ENCODE measurements at places on chromosomes 4 and X.
A peak's percentile ranks its signal among the peaks of the same experiment; 100 is the strongest.

GRCh38 chrX:153557618-153558355 is 40.3 kb downstream of the ATP2B3 start:
- H3K4me1 ChIP-seq, result no peaks in the 10 kb centered on the region
- no peaks in the 10 kb centered on the region for H3K36me3 ChIP-seq
- DNase-seq, result no peak
- H3K27me3 ChIP-seq, result peaks cover 68% of the 10 kb centered on the region
- no peak overlapping the region for H3K4me3 ChIP-seq

- H3K27ac ChIP-seq, result no peak overlapping the region
- no peaks in the 10 kb centered on the region for H3K36me3 ChIP-seq
- DNase-seq, result no peak
- H3K4me3 ChIP-seq, result no peak overlapping the region
- H3K4me1 ChIP-seq, result no peaks in the 10 kb centered on the region
- H3K27me3 ChIP-seq, result no peaks in the 10 kb centered on the region
Measured at GRCh38 chrX:40445691-40446090, 135.1 kb upstream of the ATP6AP2 start.

- H3K4me1 ChIP-seq, result no peaks in the 10 kb centered on the region
- H3K4me3 ChIP-seq, result no peak overlapping the region
- H3K27me3 ChIP-seq, result no peaks in the 10 kb centered on the region
- H3K36me3 ChIP-seq, result no peaks in the 10 kb centered on the region
- DNase-seq, result no peak
- no peak overlapping the region for H3K27ac ChIP-seq
Measured at GRCh38 chr4:166091146-166091545, 218.1 kb downstream of the TLL1 start.

DNA sequence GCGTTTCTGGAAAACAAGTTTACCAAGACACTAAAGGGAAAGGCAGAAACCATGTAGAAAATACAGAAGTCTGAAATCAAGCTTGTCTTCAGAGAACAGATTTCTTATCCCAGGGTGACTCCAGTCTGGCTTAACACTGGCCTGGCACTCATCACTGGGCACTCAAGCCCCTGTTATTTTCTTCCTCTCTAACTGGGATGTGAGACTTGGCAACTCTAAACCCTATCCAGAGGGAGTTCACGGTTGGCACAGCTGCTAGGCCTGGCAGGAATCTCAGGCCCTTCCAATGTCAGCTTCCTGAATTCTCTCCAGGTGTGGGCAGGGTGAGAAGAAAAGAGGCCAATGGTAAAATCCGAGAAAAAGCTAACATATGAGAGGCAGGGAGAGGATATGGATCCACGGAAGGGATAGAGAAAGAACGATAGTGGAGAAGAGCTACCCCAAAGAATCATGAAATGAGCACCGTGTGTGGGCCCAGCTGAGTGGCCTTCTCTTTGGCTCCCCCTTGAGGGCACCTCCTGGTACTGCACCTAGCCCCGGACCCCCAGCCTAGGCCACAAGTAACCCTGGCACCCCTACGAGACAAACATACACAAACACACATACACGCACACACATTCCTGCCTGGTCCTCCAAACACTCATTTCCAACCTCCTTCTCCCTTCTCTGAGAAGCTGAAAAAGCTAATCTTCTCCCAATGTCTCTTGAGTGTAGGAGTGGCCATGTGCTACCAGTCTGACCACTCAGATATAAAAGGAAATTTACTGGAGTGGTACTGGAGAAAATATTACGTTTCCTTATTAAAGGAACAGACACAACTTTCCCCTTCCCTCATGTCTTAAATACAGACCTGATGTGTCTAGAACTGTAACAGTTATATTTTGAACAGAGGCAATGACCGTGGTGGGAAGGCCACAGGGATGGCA is 16.6 kb upstream of the PTCHD1 start:
- no peaks in the 10 kb centered on the region for H3K36me3 ChIP-seq
- H3K27ac ChIP-seq, result no peak overlapping the region
- H3K4me3 ChIP-seq, result no peak overlapping the region
- H3K4me1 ChIP-seq, result no peaks in the 10 kb centered on the region
- H3K27me3 ChIP-seq, result no peaks in the 10 kb centered on the region
- peak; percentile 18 for DNase-seq

GRCh38 chr4:65495439-65495838 is 174.8 kb downstream of the EPHA5 start:
- no peaks in the 10 kb centered on the region for H3K27me3 ChIP-seq
- H3K4me1 ChIP-seq, result no peaks in the 10 kb centered on the region
- H3K4me3 ChIP-seq, result no peak overlapping the region
- DNase-seq, result no peak

DNA sequence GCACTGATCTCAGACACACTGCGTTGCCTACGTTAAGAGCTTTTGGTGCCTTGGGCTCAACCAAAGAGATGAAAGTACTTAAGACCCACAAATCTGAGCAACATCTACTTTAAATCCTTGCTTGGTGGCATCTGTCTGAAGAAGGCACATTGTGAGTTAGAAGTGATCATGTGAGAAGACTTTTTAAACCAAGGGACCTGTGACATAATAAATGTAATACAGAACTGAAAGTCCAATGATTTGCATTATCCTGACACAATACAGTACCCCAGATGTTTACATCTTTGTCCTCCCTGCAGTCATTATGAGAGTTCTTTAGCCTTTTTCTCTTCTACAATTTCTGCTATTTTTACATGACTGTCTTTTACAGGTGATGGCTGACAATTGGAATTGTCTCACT is 96.7 kb upstream of the FTHL17 start:
- no peak for DNase-seq
- no peaks in the 10 kb centered on the region for H3K27me3 ChIP-seq
- H3K36me3 ChIP-seq, result no peaks in the 10 kb centered on the region
- no peak overlapping the region for H3K27ac ChIP-seq

DNA sequence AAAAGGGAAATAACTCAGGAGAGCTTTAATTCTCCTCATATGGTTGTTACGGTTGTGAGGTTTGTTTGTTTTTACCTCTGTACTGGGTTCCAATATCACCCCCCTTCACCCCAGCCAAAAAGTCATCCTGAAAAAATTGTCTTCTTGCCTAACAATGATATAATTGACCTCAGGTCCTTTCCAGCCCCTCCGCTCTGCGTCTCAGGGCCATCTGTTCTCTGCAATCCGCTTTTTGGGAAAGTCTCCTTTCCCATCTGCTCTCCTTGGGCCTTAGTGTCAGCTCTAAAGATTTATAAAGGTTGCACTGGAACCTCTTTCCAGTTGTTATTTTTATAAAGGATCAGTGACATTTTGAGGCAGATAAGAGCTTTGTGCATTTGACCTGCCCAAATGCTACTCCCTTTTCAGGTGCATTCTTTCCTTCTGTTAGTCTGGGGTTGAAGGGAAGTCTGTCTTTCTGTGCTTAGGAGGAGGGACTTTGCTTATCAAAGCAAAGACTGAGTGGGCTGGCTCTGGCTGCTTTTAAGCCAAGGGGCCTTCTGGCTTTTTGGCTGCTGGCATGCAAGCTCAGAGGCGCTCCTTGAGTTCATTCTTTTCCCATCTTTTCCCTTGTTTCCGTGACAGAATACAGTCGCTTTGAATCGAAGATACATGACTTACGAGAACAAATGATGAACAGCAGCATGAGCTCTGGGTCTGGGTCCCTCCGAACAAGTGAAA is 34.1 kb downstream of the DLG3 start:
- no peaks in the 10 kb centered on the region for H3K36me3 ChIP-seq
- DNase-seq, result no peak
- H3K4me1 ChIP-seq, result no peaks in the 10 kb centered on the region

DNA sequence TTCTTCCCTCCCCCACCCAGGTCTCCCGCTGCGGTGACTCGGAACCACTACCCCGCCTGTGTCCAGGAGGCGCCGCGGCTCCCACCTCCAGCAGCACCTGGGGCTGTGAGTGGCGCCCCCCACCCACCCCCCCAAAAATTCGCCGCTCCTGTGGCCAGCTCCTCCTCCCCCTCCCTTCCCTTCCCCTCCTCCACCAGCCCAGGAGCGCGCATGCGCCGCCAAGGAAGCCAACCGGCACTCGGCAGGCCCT is 278 bp downstream of the CLOCK start:
- peak overlapping the region; percentile 74 for H3K4me3 ChIP-seq
- peaks cover 9% of the 10 kb centered on the region for H3K4me1 ChIP-seq
- peak overlapping the region; percentile 86 for H3K27ac ChIP-seq
- no peak for DNase-seq

DNA sequence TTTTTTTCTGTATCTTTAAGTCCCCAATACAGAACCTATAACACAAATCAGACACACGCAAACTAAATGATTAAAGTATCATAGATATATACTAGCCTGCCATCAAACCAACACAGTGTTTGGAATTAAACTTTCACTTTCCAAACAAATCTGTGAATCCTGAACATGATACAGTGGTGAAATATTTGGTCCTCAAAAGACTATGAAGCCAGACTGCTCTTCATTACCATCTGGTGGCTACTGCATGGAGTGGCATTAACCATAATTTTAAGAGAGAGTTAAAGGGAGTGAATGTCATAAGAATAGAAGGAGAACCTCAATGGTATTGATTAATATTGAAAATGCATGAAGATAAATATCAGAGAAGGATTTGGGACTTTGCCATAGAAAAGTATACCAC is 9.2 kb upstream of the GABRA4 start:
- H3K27me3 ChIP-seq, result no peaks in the 10 kb centered on the region
- no peak overlapping the region for H3K27ac ChIP-seq
- no peaks in the 10 kb centered on the region for H3K36me3 ChIP-seq
- no peaks in the 10 kb centered on the region for H3K4me1 ChIP-seq
- DNase-seq, result no peak
- H3K4me3 ChIP-seq, result no peak overlapping the region

- H3K27me3 ChIP-seq, result no peaks in the 10 kb centered on the region
- no peaks in the 10 kb centered on the region for H3K4me1 ChIP-seq
- H3K36me3 ChIP-seq, result no peaks in the 10 kb centered on the region
Measured at GRCh38 chr4:82469791-82470345, 39.5 kb downstream of the ENOPH1 start.
